ENCODE measurements at places on chromosomes 6 and 20.

DNA sequence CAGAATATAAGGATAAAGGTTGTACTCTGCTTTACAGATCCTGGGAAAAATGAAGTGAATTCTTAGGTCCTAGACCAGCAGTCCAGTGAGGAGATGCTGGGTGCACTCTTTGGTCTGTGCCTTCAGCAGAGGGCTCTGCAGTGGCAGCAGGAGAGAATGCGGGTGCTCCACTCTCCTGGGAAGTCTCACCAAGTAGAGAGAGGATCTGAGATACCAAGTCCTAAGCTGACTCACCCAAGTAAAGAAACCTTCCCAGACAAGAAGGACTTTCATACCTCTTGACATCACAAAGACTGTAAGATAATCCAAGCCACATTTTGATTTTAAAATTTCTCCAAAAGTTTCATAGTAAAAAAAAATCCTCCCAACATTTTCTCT, 116.9 kb upstream of the EMILIN3 start:
- no peak for DNase-seq

DNA sequence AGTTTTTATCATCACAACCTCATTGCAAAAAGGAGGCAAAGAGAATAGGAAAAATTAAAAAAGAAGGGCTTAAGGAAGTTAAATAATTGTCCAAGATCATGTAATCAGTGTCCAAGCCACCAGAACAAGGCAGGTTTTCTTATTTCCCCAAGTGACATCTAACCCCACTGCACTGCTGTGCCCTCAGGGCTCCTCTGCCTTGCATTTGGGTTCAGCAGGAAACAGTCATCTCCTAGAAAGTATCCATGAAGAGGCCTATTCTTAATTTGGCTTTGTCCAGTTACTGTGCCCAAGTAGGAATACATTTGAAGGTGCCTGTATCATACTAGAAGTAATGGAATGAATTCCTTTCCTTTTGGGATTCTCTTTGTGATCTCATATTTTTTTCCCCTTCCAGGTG, 10.5 kb downstream of the TMEM14A start:
- DNase-seq = no peak

DNA sequence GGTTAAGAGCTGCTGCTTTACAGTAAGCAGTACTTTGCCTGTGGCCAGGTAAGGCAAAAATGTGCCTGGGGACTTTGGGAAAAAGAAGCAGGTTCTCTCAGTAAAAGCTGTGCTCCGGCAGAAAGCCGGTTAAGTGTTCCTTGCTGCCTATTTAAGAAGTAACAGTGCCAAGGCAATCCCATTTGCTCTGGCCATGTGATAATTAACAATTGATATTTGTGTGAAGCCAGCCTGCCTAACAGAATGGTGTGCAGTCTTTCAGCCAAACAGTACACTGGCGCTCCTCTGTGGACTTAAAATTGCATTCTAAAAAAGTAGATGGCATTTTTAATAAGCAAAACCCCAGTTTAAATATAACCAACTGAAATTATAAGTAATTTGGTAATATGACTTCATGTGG, 430.3 kb downstream of the PLCB1 start:
- DNase-seq = no peak

GRCh38 chr6:139395891-139396301, 21.4 kb upstream of the CITED2 start:
- no peak for DNase-seq

- DNase-seq = no peak
These were observed 975 bp upstream of the TFAP2A start for GRCh38 chr6:10415617-10416480.

DNA sequence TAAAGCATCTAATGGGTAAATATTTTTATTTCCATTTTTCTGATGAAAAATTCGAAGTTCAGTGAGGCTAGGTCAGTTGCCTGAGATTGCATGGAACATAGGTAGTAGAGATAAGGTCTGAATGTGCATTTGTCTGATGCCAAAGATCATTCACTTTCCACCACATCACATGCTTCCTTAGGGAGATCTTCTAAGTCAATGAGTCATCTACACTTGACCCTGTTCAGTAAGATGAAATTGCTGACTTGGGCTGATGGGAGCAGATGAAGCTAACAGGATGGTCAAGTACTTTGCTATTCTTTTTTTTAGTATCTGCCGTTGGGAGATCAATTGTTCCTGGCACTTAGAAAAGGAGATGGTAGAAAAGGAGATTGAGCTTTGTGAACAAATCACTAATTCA, 511.3 kb downstream of the PHF3 start:
- no peak for DNase-seq

DNA sequence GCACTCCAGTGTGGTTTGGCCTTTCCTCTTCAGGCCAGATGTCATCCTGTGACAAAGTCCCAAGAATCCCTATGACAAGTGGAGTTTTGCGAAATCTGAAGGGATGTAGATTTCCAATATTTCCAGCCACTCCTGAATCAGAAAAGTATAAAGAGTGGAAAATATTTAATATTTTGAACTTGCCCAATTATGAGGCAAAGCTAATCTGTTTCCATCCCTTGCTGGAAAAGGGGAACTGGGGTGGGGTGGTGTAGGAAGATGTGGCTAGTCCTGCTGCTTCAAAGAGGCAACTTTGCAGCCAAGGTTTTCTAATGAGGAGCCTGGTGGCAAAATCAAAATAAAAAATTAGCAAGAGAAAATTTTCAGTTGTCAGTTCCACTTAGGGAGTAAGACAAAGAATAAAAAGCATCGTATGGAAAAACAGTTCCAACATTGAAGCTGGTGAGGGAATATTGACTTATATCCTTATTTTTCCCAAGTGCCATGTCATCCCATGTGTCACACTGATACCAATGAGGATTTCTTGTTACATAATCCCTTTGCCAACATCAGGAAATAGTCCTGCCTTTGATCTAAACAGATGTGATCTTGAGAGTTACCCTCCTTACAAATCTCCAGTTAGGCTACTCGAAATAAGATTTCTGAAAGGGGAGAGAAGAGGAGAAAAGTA, 480.0 kb upstream of the JARID2 start:
- DNase-seq = peak; percentile 7

DNA sequence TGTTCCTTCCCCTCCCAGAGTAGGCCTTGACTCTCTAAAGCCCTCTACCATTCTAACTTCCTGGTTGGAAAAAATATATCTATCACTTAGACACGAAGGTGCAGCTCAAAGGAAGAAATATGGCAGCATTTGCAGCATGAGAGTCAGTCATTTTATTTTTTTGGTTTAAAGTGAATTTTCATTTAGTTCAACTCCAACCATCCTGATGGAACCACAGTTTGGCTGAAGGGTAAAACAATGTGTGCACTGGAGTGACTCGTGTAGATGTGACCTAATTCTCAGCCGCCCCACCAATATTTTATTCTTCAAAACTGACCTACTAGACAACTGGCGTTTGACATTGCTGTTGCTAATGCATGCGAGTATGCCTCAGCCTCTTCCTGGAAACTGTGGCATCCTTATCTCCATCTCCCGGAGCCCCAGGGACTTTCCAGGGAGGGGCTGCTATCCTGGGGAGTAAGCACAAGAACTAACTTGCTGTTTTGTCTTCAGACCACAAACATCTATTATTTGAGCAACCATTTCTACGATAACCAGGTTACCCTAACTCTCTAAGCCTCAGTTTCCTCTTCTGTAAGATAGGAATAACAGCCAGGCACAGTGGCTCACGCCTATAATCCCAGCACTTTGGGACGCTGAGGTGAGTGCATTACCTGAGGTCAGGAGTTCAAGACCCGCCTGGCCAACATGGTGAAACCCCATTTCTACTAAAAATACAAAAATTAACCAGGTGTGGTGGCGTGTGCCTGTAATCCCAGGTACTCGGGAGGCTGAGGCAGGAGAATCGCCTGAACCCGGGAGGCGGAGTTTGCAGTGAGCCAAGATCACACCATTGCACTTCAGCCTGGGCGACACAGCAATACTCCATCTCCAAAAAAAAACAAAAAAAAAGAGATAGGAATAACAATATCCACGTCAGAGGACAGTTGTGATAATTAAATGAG, 148.7 kb upstream of the JARID2 start:
- no peak for DNase-seq

DNA sequence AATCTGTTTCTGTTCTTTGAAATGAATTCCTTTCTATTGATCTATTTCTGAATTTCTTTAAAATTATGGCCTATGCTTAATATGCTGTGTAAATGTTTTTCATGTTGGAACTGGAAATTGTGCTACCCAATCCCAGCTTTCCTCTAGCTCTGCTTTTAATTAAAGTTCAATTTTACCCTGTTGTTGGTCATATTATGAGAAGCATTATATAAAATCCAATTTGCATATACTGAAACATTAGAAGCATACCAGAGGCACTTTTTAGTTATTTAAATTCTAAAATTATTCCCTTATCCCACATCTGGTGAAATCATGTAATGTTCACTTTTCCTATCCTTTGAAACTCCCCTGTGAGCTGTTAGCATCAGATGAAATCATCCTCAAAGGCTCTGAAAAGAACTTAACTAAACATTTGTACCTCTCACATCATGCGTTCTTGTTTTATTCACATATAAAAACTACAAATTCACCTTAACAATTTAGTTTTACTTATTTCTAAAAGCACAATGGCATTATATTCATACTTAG, 160.6 kb upstream of the COL21A1 start:
- no peak for DNase-seq

- DNase-seq = no peak
These were observed 114.1 kb downstream of the CD83 start for GRCh38 chr6:14231501-14232280.

- DNase-seq = no peak
These were observed 105.9 kb downstream of the GJA10 start for GRCh38 chr6:89999945-90000825.

DNA sequence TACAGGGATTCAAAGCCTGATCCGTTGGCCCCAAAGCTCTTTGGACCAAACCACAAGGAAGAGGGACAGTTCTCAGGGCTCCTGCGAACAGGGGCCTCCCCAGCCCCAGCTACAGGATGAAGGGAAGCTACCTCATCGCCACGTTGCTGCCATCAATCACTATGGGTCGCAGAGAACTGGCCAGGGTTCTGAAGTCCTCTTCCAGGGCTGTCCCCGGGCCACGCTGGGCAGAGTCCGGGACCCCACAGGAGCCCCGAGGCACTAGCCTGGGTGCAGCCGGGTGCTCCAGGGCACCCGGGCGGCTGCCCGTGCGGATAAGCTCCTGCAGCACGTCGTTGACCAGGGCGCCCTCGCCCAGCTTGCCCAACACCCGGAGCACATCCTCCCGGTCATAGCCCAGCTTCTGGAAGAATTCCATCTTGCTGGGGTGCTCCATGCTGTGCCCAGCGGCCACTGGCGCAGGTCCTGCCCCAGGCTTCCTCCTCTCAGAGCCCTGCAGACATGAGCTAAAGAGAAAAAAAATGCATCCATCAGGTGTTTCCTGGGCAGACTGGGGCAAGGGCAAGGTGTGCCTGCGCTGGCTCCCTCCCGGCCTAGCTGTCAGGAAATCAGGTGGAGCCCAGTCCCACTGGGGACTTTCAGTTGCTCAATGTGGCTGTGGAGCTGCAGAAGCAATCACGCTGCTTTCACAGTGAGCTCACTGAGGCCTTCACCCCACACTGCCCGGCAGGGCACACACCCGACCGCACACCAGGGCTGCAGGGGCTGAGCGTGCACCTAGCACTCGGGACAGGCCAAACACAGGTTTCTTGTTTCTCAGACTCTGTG, 10.5 kb downstream of the ZC3H12D start:
- no peak for DNase-seq

GRCh38 chr6:105302617-105303128, 100.2 kb downstream of the PREP start:
- no peak for DNase-seq

GRCh38 chr20:64024141-64024990, 11.6 kb upstream of the C20orf204 start:
- DNase-seq = no peak

DNA sequence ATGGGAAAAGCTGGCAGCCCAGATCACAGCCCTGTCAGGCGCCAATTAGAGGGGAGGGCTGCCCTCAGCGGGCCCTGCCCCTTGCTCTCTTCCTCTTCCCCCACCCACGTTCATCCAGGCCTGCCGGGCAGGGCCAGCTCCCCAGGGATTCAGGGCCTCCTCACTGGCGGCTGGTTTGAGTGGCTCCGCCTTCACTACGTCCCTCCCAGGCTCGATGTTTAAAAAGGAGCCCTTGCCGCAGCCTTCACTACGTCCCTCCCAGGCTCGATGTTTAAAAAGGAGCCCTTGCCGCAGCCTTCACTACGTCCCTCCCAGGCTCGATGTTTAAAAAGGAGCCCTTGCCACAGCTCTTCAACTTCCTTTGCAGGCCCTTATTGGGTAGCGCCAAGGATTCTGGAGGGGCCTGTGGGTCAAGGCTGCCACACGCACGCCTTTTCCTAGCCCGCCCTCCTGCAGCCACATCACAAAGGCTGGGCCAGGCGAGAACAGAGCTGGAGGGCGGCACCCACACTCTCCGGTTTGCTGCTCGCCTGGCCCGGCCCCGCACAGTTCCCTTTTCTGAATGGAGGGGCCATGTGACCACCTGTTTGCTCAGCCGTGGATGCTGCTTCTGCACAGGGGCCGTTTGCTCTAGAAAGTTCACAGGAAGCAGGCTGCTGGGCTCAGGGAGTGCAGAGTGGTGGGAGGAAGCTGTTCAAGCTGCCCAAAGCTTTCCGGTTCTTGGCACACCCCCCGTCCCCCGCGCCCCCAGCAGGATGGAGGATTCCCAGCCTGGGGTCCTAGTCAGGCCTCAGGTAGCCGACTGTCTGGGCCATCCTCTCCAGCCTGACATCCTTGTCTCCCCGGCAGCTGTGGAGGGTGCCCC, 1.6 kb downstream of the SLC17A9 start:
- DNase-seq = no peak

- peak; percentile 16 for DNase-seq
These were observed 159.3 kb downstream of the NFATC2 start for GRCh38 chr20:51382986-51383821.

DNA sequence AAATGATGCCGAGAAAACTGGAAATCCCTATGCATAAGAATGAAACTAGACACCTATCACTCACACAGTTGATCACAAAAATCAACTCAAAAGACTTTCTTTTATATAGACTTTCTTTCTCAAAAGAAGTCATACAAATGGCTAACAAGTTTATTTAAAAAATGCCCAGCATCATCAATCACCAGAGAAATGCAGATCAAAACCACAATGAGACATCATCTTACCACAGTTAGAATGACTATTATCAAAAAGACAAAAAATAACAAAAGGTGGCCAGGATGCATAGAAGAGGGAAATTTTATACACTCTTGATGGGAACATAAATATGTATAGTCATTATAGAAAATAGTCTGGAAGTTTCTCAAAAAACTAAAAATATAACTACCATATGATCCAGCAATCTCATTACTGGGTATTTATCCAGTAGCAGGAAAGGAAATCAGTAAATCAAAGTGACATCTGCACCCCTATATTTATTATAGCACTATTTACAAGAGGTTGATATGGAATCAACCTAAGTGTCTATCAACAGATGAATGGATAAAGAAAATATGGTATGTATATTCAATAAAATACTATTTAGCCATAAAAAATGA, 3.4 kb upstream of the RNF217 start:
- no peak for DNase-seq

DNA sequence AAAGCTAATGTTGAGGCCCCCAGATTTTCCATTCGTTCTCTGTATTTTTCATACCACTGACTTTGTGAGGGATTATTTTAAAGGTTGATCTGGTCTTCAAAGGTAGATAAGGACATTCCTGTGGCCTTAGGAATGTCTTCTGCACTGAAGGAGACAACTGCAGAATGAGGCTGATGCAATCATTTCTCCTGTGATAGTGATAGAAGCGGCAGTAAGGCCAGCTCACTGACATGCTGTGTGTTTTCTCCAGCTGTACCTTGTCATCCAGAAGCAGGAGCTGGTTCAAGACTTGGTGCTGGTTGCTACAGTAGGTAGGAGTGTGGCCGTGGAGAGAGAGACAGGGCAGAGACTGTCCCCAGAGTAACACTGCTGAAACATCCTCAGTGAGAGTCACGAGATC, 53.8 kb downstream of the DCBLD1 start:
- no peak for DNase-seq

GRCh38 chr20:496126-496696, 33.9 kb upstream of the TBC1D20 start:
- no peak for DNase-seq

All from NCI-H524 (cell line).